Naive thymus-derived CD4-positive, alpha-beta T cell (primary cell): ENCODE measurements at places on chromosomes 13 and 19. TPM values are rescaled to one million over a fixed set of nuclear protein-coding genes. Genes with fewer than 3 reads are reported as not detected.
A peak's percentile ranks its signal among the peaks of the same experiment; 100 is the strongest.

DNA sequence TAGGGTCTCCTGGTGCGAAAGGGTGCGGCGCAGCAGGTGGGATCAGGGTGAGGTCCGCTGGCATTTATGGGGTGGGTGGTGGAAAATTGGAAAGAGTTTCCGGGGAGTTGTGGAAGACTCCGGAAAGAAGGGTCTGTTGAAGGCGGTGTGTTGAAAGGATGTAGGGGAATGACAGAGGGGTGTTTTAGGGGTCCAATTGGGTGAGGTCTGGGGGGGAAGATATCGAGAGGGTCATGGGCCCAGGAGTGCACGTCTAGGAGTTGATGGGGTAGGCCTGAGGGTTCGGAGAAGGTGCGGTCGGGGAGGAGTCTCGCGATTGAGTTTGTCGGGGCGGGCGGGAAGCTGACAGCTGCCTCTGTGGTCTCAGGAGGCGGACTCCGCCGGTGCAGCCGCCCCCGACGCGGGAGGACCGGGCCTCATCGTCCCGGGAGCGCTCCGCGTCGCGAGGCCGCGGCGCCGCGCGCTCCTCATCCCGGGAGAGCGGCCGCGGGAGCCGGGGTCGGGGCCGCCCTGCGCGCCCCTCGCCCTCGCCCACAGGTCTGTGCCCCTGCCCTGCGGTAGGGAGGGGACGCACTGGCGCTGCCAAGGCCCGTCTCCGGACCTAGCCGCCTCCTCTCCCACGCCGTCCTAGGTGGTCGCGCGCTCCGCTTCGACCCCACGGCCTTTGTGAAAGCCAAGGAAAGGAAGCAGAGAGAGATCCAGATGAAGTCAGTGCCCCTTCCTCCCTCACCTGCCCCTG lies 7.0 kb downstream of the PGLYRP1 start:
- H3K27ac ChIP-seq, result peak overlapping the region; percentile 55
- H3K36me3 ChIP-seq, result no peaks in the 10 kb centered on the region
- peak; percentile 25 for DNase-seq
- H3K27me3 ChIP-seq, result no peaks in the 10 kb centered on the region
- no peaks in the 10 kb centered on the region for H3K4me1 ChIP-seq

GRCh38 chr19:34963573-34964406 lies at the start of gene ZNF792:
ZNF792 (minus strand) TSS chr19:34964229; CDS start chr19:34963662, 567 bp downstream.
- peaks cover 17% of the 10 kb centered on the region for H3K4me1 ChIP-seq
- H3K27me3 ChIP-seq, result no peaks in the 10 kb centered on the region
- DNase-seq, result peak; percentile 34
- H3K4me3 ChIP-seq, result peak within 1 kb of the TSS; percentile 74

OR7C1 gene
- total RNA-seq, result not detected in 2 replicates

- H3K4me3 ChIP-seq, result no peak overlapping the region
- H3K27ac ChIP-seq, result no peak overlapping the region
- no peaks in the 10 kb centered on the region for H3K4me1 ChIP-seq
- no peaks in the 10 kb centered on the region for H3K36me3 ChIP-seq
Observed at GRCh38 chr13:25178070-25178469, 6.0 kb upstream of the AMER2 start.

- peaks cover 21% of the 10 kb centered on the region for H3K36me3 ChIP-seq
- H3K4me1 ChIP-seq, result peaks cover 49% of the 10 kb centered on the region
- no peak overlapping the region for H3K4me3 ChIP-seq
- H3K27me3 ChIP-seq, result no peaks in the 10 kb centered on the region
- no peak for DNase-seq
Observed at GRCh38 chr13:48251611-48252081, 18.6 kb downstream of the ITM2B start.

DNA sequence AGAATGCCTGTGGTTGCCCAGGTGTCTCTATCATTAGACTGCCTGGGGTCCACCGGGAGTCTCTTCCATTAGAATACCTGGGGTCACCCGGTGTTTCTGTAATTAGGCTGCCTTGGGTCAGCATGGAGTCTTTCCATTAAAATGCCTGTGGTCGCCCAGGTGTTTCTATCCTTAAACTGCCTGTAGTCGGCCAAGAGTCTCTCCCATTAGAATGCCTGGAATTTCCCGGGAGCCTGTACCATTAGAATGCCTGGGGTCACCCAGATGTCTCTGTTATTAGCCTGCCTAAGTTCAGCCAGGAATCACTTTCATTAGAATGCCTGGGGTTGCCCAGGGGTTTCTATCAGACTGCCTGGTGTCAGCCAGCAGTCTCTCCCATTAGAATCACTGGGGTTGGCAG lies 1492.8 kb downstream of the UQCRFS1 start:
- H3K4me1 ChIP-seq, result no peaks in the 10 kb centered on the region
- no peak for DNase-seq
- H3K36me3 ChIP-seq, result no peaks in the 10 kb centered on the region
- H3K4me3 ChIP-seq, result no peak overlapping the region
- H3K27ac ChIP-seq, result no peak overlapping the region
- H3K27me3 ChIP-seq, result no peaks in the 10 kb centered on the region

DNA sequence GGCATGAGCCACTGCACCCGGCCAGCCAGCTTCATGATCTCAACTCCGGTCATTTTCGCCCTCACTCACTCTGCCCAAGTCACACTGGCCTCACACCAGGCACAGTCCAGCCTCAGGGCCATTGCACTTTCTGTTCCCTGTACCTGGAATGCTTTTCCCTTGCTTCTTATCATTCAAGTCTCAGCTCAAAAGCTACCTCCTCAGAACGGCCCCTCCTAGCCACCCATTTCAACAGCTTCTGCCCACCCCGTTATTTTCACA lies 2.5 kb upstream of the TLE2 start:
- no peak overlapping the region for H3K27ac ChIP-seq
- no peaks in the 10 kb centered on the region for H3K27me3 ChIP-seq
- H3K36me3 ChIP-seq, result no peaks in the 10 kb centered on the region
- DNase-seq, result no peak
- peaks cover 21% of the 10 kb centered on the region for H3K4me1 ChIP-seq

GRCh38 chr19:18304208-18304457 lies 18.7 kb downstream of the LSM4 start:
- no peaks in the 10 kb centered on the region for H3K36me3 ChIP-seq
- H3K27me3 ChIP-seq, result no peaks in the 10 kb centered on the region
- peak overlapping the region; percentile 97 for H3K27ac ChIP-seq
- peak overlapping the region; percentile 75 for H3K4me3 ChIP-seq

ZNF284 gene
- 1.9 TPM for total RNA-seq

DNA sequence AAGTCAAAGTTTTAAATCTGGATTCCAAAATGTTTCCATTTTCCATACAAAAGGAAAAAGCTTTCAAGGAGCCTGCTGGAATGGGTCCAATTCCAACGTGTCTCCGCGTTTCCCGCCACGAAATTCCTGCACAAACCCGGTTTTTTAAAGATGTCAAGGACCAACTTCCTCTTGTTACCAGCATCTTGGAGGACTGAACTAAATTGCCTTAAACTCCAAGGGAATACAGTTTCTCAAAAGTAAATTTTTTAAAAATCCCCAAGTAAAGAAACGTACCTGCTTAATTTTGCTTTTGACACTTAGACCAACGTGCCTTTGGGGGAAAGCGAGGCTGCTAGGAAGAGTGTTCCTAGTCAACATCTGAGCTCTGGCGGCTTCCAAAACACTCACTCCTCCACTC lies 12.3 kb upstream of the SOX1 start:
- DNase-seq, result no peak
- no peaks in the 10 kb centered on the region for H3K36me3 ChIP-seq
- H3K27me3 ChIP-seq, result peaks cover 3% of the 10 kb centered on the region
- H3K4me3 ChIP-seq, result no peak overlapping the region
- no peaks in the 10 kb centered on the region for H3K4me1 ChIP-seq

IZUMO4 gene
- total RNA-seq, result 15.4 TPM

DNA sequence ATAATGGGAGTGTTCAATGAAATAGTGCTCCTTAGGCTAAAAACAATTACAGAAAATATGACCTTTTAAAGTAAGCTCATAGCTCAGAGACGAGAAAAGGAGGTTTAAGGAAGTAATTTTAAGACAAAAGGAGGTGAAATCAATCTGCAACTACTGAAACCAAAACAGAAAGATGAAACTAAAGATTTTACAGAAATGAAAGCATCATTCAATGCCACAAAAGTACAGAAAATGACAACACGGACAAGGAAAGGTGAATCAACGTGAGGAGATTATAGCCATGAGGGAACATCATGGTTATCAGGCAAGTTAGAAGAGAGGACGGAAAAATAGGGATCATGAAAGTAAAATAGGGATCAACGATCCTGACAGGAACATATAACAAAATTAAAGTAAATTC lies 745.2 kb downstream of the PCDH17 start:
- no peaks in the 10 kb centered on the region for H3K36me3 ChIP-seq
- no peaks in the 10 kb centered on the region for H3K27me3 ChIP-seq

DNA sequence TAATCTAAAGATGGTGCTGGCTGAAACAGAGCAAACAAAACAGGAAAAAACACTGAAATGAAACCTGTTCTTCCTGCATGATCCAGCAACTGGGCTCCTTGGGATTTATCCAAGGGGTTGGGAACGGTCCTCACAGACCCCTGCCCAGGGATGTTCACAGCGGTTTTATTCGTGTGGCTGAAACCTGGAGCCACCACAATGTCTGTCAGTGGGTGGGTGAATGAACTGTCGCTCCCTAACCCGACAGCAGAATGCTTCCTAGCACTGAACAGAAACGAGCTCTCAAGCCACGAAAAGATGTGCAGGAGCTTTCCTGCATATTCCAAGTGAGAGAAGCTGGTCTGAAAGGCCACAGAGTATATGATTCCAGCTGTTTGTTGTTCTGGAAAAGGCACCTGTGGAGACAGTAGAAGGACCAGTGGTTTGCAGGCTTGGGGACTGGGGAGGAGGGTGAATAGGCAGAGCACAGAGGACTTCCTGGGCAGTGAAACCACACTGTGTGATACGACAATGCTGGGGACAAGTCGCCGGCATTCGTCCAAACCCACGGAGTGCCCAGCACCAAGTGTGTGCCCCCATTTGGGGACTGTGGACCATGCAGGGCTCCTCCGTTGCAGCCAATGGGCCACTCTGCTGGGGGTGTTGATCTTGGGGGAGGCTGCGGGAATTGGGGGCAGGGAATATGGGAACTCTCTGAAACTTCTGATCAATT lies 73.9 kb downstream of the TEX29 start:
- H3K4me3 ChIP-seq, result no peak overlapping the region
- H3K27me3 ChIP-seq, result no peaks in the 10 kb centered on the region
- H3K27ac ChIP-seq, result no peak overlapping the region
- no peak for DNase-seq
- peaks cover 4% of the 10 kb centered on the region for H3K4me1 ChIP-seq
- no peaks in the 10 kb centered on the region for H3K36me3 ChIP-seq

CBLC gene
- total RNA-seq, result not detected

- no peaks in the 10 kb centered on the region for H3K4me1 ChIP-seq
- no peak overlapping the region for H3K4me3 ChIP-seq
- H3K27me3 ChIP-seq, result no peaks in the 10 kb centered on the region
- no peak for DNase-seq
Observed at GRCh38 chr19:5935473-5936291, 21.6 kb downstream of the CAPS start.

GRCh38 chr19:2315818-2316353 lies 7.9 kb upstream of the LINGO3 start:
- H3K27ac ChIP-seq, result no peak overlapping the region
- H3K4me3 ChIP-seq, result no peak overlapping the region
- no peaks in the 10 kb centered on the region for H3K4me1 ChIP-seq
- H3K27me3 ChIP-seq, result peaks cover 5% of the 10 kb centered on the region
- DNase-seq, result peak; percentile 29
- H3K36me3 ChIP-seq, result no peaks in the 10 kb centered on the region

DNA sequence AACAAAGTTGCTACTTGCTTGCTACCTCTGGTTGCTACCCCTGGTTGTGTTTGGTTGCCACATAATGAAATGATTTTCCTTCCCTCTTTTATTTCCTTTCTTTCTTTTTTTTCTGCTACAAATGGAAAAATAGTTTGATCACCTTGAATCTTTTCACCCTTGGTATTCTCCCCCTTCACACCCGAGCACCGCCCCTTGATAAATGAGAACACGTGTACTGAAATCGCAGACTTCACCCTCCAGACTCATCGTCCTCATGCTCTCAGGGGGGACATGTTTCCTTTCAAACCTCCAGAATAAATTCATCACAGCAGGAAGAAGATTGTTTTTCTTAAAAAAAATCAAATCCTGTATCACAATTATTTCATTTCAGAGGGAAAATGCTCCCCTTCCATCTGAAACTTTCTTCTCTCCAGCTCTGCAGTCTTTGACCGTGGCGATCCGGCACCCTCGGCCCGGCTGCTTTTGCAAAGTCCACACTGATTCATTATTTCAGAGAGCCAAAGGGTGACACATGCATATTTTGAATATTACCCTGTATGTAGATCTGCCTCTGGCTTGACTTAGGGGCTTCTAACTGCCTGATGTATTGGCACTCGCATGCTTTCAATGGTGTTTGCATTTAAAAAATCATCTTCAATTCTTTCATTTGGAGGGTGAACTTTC lies 222.6 kb upstream of the MAB21L1 start:
- no peak overlapping the region for H3K4me3 ChIP-seq
- no peaks in the 10 kb centered on the region for H3K27me3 ChIP-seq
- DNase-seq, result no peak
- H3K4me1 ChIP-seq, result no peaks in the 10 kb centered on the region

CXCL17 gene
- not detected for total RNA-seq

DNA sequence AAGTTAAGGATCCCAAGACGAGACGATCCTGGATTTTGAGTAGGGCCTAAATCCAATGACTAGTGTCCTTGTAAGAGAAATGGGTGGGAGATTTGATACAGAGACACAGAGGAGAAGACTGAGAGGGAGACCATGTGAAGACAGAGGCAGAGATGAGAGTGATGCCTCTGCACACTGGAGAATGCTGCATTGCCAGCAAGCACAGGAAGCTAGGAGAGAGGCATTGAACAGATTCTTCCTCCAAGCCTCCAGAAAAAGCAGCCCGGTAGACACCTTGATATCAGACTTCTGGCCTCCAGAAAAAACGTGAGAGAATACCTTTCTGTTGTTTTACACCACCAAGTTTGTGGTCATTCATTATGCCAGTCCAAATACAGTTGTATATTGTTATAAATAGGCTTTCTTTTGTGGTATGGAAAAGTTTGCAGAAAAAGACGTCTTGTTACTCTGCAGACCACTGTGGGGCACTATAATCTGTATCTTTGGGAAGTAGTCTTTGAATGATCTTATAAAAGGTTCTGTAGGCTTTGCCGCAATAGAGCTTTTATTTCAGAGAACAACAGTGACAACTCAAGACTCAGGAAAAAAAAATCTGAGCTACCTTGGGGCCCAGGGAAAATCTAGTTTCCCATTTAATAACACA lies 17.9 kb upstream of the RFC3 start:
- H3K4me1 ChIP-seq, result no peaks in the 10 kb centered on the region
- no peak overlapping the region for H3K27ac ChIP-seq
- no peak overlapping the region for H3K4me3 ChIP-seq

LPAR2 gene
- 70.8 TPM for total RNA-seq

GRCh38 chr19:5436106-5436947 lies 18.9 kb upstream of the ZNRF4 start:
- no peak overlapping the region for H3K4me3 ChIP-seq
- H3K36me3 ChIP-seq, result no peaks in the 10 kb centered on the region
- no peaks in the 10 kb centered on the region for H3K27me3 ChIP-seq
- DNase-seq, result no peak
- H3K4me1 ChIP-seq, result no peaks in the 10 kb centered on the region
- no peak overlapping the region for H3K27ac ChIP-seq

GRCh38 chr19:43575955-43576878 lies 616 bp downstream of the PINLYP start:
- H3K27ac ChIP-seq, result peak overlapping the region; percentile 81
- DNase-seq, result peak; percentile 16
- H3K4me3 ChIP-seq, result peak overlapping the region; percentile 52
- H3K4me1 ChIP-seq, result peaks cover 12% of the 10 kb centered on the region
